GM23248 (cell line): ENCODE measurements at places on chromosomes 5 and 9.
A peak's percentile ranks its signal among the peaks of the same experiment; 100 is the strongest.

DNA sequence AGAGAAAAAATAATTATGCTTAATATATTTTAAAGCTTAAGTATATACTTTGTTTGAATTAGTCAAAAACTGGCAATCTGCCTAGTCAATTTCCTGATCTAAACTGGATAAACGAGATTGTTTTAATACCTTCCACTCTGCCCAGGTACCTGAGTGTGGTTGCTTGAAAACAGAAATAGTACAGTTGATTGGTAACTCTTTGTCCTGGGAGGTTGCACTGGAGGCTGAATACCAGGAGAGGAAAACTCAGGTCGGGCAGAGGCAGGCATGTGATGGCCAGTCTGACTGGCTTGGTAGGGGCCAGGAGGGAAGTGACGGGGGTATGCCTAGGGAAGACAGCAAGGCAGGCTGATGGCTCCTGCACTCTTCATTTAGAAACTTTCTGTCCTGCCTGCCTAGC is 80.2 kb downstream of the PIK3R1 start:
- DNase-seq = no peak

DNA sequence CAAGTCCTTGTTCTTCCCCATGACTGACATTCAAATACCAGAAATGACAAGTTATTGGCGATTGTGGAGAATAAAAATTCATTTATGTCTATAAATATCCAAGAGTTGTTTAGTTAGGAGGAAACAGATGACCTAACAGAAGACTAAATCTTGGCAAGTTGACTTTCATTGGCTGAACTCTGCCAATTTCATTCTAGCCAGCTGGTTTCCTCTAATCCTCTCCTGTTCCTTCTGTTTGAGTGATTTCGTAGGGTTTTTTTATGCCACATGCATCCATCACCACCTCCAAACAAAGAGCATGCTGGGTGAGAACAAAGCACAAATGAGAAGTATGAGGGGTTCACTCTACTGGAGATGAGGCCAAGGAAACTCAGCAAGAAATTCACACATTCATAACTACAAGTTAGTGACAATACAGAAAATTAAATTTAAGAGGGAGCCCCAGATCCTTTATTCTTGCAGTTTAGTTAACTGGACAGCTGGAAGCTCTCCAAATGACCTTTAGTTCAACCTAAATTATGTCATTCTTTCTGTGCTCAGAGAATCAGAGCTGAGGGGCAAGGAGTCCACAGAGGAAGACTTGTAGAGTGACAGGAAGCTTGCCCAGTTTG is 932.0 kb downstream of the TLE4 start:
- DNase-seq = no peak

DNA sequence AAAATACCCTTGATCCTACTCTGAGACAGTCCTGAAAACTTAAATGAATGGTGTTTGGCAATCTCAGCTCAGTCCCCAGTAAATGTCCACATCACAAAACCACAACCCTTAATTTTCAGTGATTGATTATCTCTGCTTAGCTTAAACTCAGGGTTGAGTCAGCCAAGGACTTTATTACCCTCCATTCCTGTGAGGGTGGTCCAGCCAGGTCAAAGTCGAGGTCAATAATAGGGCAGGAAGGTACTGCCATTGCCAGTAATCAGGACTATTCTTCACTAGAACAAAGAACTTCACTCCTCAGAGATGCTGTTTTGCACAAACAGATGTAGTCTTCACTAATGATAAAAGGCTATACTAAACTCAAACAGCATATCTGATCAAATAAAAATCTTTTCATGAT is 499.4 kb downstream of the ISL1 start:
- no peak for DNase-seq

DNA sequence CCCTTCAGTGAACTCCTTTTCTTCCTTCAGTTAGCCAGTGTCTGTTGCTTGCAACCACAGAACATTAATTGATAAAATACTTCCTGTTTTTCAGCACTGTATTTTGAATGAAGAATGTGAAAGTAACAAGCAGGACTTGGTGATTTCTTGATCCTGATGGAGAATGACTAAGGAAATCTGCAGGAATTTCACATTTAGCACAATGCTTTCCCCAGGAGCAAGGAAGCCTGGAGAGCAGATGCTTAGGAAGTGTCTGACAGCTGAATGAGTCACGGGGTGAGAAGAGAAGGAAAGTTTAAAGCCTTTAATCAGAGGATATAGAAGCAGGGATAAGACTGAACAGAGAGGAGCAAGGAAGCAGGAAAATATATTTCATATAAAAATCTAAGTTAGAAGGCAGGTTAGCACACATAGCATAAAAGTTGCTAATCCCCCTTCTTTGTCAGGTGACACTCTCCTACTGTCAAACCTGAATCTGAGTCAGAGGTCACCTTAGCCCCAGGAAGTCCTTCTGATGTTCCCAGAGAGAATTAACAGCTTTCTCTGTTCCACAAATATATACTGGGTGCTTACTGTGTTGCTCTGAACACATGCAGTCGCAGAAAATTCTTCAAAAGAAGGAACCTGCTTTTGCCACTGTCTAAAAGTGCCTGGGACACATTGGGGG is 59.7 kb downstream of the GNA14 start:
- peak; percentile 90 for DNase-seq

GRCh38 chr9:90770927-90771326 is 30.7 kb upstream of the SYK start:
- no peak for DNase-seq

GRCh38 chr9:105503881-105504280 is 54.0 kb upstream of the FKTN start:
- peak; percentile 18 for DNase-seq

- no peak for DNase-seq
These were observed 371.5 kb downstream of the NR2F1-AS1 start for GRCh38 chr5:93209476-93209875.

DNA sequence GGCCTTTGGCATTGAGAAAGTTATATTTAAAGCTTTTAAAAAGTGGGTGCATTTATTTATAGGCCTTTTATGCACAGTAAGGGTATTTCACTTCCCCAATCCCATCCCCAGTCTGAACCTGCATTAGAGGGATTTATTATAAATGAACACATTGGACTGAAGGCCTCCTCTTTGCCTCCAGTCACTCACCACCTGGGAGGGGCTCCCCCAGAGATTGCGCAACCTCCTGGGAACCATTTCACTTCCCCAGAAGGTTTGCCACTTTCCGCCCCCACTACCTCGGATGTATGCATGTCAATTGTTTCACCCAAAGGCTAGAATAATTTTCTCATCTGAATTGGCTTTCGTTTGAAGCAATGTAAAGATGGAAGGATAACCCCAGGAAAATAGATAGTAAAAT is 29.8 kb upstream of the VCAN start:
- no peak for DNase-seq

- DNase-seq = peak; percentile 95
These were observed at the start of gene CD274 for GRCh38 chr9:5450359-5451091. CD274 (plus strand) TSS chr9:5450542; CDS start chr9:5456114, 5,572 bp downstream.

- peak; percentile 96 for DNase-seq
These were observed 161.1 kb upstream of the EFNA5 start for GRCh38 chr5:107831612-107832395.

DNA sequence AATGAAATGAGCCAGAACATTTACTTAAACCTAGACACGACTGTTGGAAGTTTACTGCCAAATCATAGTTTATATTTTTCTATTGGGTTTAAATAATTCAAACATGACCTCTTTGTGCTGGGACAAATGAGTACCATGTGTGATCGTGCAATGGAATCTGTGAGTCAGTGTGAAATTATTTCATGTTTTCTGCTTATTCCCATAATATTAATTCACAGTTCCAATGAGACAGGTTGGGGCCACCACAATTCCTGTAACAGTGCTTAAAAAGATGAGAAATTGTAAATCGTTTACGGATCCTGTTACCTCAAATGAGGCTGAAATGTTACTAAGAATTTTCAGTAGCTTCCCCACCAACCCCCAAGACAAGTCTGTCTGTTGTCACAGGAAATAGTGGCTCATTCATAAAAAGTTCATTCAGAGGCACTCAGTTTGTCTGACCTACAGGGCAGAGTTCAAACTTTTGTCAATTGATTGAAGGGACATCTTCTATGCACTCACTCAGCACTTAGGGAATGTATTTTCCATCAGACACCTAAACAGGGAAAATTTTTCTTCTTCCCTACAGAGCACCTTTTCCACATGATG is 563.9 kb upstream of the ADAMTS16 start:
- DNase-seq = peak; percentile 13

DNA sequence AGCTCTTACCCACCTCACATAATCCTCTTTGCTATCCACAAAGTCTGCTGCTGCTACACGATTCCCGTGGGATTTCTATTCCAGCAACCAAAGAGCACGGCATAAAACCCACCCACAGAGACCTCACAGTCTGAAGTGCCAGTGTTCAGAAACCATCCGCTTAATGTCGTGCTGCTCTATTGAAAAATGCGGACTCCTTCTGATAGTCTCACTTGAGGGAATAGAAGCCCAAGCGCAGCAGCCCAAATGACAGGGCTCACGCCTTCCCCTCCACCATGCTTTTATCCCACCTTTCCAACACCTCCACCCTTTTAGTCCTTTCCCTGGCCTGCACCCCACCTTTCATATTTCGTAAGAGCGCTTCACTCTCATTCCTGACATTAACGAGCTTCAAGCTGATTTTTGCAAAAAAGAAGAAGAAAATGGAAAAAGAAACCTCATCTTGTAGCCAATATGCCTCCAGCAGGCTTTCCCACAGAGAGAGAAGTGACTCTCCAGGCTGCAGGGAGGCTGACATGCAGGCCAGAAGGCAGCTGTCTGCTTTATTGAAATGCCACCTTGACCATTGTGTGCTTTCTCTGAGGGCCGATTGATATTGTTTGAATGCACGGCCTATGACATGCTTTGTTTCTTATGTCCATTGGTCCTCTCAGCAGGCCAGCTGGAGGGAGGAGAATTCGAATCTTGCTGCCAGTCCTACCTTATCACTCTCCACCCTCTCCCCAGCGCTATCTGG is 70.6 kb upstream of the PCSK1 start:
- no peak for DNase-seq

DNA sequence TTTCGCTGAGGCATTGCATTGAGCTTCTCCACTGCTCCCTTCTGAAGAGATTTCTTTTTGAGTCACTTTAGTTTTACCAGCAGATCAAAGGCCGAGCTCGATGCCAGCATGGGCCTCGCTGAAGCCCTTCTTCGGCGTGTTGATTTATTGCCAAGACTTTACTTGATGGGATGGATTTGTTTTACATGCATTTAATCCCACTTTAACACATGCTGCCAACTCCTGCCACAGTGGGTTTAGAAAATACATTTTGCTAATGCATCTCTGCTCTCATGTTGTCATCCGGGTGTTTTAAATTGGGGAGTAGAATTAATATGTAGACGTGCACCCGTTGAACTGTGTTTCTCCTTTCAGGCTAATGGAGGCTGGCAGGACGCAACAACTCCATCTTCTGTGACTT is 218.3 kb downstream of the PBX3 start:
- no peak for DNase-seq

GRCh38 chr9:77896938-77897667 is 134.5 kb downstream of the GNAQ start:
- DNase-seq = peak; percentile 7

- DNase-seq = peak; percentile 65
These were observed 18.3 kb upstream of the IL33 start for GRCh38 chr9:6197330-6197729.

- no peak for DNase-seq
These were observed 12.8 kb upstream of the DOLPP1 start for GRCh38 chr9:129068110-129068509.

DNA sequence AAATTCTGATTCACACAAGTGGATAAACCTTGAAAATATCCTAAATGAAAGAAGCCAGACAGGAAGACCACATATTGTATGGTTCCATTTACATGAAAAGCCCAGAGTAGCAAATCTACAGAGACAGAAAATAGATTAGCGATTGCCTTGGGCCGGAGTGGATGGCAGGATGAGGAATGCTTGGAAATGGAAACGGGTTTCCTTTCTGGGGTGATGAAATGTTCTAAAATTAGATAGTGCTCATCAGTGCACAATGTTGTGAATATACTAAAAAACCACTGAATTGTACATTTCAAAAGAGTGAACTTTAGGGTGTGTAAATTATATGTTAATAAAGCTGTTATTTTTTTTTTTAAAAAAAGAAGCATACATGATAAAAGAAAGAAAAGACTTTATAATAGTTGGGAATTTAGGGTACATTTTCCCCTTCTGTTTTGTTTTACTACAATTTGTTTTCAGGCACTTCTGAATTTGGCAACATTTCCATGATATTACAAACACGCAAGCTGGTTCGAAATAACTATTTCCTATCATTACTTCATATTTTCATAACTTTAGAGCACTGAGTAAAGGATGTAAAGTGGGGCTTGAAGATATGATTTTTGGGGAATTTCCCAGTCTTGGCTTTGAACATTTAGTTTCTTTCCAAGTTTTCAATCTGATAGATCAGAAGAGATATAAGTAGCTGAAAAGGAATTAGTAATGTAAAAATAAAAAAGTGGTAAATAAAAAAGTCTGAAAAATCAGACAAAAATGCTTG is 23.9 kb downstream of the SLC35A4 start:
- DNase-seq = peak; percentile 70

GRCh38 chr9:95073918-95074317 is 243.6 kb downstream of the FANCC start:
- no peak for DNase-seq

DNA sequence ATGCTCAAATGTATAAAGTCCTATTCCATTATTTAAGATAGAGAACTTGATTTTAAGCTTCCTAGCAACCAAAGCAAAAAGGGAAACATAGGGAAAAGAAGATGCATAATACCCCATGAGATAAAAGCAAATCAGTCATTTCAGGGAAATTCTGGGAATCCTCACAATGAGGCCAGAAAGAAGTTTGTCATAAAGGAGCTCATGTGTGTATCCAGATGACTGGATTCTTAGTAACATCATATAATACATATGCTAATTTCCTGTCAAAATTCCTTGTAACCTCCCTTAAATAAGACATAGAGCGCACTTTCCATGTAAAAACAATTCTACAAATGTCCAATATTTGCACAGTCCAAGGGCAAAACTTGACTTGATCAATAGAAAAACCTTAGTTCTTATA is 411.0 kb upstream of the WWC1 start:
- DNase-seq = no peak

DNA sequence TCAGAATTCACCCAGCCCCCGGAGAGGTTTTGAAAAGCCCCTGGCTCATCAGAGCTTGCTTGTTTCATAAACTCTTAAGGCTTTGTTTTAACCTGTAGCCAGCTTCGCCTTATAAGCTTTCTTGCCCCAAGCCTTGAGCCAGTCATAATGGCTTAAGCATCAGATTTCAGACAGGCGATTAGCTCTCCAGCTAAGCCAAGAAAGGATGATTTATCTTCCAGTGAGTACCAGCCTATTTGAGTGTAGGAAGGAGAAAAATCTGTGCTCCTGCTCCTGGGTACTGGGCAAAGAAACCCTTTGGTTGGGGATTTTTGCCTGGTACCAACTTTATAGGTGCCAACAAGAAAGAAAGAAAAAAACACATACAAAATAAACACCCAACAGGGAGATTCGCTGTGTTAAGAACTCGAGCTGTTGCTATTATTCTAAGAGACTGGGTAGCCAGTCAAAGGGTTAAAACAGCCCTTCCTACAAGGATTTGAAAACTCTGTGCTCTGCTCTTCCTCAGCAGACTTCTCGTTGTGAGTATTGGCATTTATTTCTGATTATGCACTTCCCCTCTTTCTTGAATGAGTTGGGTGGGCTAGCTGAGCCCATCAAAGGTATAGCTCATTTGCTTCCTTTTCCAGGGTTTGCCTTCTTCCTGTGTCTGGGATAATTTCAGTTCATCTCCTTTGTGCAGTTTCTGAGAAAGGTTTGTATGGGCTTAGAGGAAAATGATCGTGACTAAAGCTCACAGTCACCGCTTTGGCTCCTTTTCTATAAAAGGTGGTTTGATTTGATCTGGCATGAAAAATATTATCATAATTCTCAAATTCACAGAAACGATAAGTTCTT is 157.2 kb upstream of the DMRT1 start:
- peak; percentile 75 for DNase-seq
